Stimulated activated CD4-positive, alpha-beta T cell treated with anti-CD3 and anti-CD28 coated beads, Interleukin-4, amount 100 ng/mL, for 4 hours (primary cell): ENCODE measurements at places on chromosomes 13 and 19.

- no peak for DNase-seq
These were observed 7.4 kb downstream of the FUT6 start for GRCh38 chr19:5832061-5832460.

- DNase-seq, result no peak
These were observed 709 bp downstream of the DPP9 start for GRCh38 chr19:4722671-4723594.

DNA sequence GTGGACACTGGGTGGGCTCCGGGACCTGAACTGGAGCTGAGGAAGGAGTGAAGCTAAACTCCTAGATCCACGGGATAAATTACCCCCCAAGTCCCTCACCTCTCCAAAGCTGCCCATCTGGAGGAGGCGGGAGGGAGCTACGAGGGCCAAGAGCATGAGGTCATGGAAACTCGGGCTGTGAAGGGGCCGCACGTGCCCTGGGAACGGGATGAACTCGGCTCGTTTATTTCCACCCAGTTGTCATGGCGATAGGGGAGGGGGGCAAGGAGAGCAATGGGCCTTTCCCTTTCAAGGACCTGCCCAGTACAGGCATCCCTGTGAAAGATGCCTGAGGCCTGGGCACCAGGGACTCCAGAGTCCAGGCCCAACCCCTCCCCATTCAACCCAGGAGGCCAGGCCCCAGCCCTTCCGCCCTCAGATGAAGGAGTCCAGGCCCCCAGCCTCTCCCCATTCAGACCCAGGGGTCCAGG lies 3.8 kb downstream of the PPP1R12C start:
- DNase-seq, result no peak

GRCh38 chr13:38914070-38914469 lies 76.6 kb downstream of the STOML3 start:
- no peak for DNase-seq

DNA sequence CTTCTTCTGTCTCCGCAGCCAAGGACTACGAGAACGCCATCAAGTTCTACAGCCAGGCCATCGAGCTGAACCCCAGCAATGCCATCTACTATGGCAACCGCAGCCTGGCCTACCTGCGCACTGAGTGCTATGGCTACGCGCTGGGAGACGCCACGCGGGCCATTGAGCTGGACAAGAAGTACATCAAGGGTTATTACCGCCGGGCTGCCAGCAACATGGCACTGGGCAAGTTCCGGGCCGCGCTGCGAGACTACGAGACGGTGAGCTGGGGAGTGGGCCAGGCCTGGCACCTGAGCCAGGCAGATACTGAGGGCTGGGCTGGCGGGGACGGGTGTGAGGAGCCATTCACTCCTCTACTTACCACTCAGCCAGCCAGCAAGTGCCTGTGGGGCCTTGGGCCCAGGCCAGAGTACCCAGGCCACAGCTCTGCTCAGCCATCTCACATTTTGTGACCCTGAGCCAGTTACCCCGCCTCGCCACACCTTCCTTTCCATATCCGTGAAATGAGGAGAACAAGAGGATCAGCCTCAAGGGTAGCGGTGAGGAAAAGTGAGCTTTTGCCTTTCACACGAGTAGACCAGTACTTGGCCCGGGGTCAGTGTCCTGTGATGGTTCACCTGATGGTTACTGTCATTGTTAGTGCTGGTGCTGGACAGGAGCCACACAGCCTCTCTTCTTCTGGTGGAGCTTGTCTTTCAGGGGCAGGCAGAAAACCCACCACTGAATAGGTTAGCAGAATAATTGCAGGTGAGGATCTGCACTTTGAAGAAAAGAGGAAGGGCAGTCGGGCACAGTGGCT lies 7.0 kb downstream of the PPP5C start:
- no peak for DNase-seq

GRCh38 chr19:3071768-3072167 lies 9.5 kb upstream of the TLE5 start:
- DNase-seq, result no peak

DNA sequence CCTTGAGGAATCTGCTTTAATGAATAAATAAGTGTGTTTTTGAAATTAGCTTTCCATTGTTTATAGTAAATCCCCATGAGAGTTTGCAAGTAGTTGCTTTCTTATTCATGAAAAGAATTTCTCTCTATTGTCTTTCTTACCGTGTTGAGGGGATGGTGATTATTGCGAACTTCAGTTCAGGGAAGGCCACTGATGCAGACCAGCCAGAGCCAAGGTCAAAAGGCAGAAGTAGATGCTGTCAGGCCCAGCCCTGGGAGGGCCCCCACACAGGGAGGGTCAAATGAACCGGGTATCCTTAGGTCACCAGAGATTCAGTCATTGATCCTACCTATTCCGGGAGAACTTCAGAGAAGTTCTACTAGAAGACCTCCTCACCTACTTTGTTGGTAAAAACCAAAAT lies 185.9 kb downstream of the NUFIP1 start:
- no peak for DNase-seq
